ENCODE measurements at places on chromosomes 11 and 22.

- ATAC-seq: no peak
Observed at GRCh38 chr11:46254133-46254491, 23.4 kb upstream of the CREB3L1 start.

- no peak for ATAC-seq
Observed at GRCh38 chr11:10488121-10488933, 33.3 kb downstream of the AMPD3 start.

DNA sequence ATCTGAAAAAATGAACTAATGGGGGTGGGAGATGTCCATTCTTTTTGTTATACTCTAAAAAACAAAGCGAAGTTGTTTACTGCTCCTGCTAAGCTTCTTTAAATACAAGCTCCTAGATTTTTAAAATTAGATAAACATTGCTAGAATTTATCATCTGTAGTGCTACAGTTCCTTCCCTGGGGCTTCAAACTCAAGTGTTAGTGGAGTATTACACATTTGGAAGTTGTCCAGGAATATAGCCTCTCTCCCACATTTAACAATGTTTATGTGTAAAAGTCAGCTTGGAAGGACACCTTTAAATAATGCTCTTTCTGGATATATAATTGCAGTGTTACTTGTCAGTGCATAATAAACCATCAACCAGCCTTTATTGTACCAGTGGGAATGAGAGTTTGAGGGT, 155.5 kb downstream of the SPON1 start:
- no peak for ATAC-seq

- no peak for ATAC-seq
Observed at GRCh38 chr11:68053117-68053516, 14.3 kb downstream of the TCIRG1 start.
